ENCODE measurements at places on chromosomes 13 and 19. TPM values are rescaled to one million over a fixed set of nuclear protein-coding genes. Genes with fewer than 3 reads are reported as not detected.

The NRTN gene
- 0.65 TPM for total RNA-seq

The ZNF90 gene
- total RNA-seq = 3.5 TPM

The CPB2 gene
- 1.6 TPM for total RNA-seq

The SELENOV gene
- not detected for total RNA-seq

The VSTM1 gene
- not detected for total RNA-seq

The SYNGR4 gene
- total RNA-seq = not detected

The ZNF888 gene
- total RNA-seq = 12.3 TPM

The CDC42EP5 gene
- 42.7 TPM for total RNA-seq

The ZNF135 gene
- 9.4 TPM for total RNA-seq

The EDDM13 gene
- total RNA-seq = not detected

The ATP4A gene
- not detected for total RNA-seq

The CCNA1 gene
- not detected for total RNA-seq

The TPTE2 gene
- total RNA-seq = not detected

The SLC25A41 gene
- total RNA-seq = not detected

The TNNT1 gene
- total RNA-seq = 80.9 TPM

The ZNF562 gene
- total RNA-seq = 11.4 TPM

The WDR88 gene
- total RNA-seq = not detected

The MRPL4 gene
- total RNA-seq = 31.4 TPM

The ETHE1 gene
- 189 TPM for total RNA-seq

The SH2D3A gene
- 105 TPM for total RNA-seq

The CD22 gene
- 1.6 TPM for total RNA-seq

The IGFL1 gene
- not detected for total RNA-seq

The TNNI3 gene
- 0.43 TPM for total RNA-seq

The SLC44A2 gene
- 341 TPM for total RNA-seq

The ZNF345 gene
- 6.2 TPM for total RNA-seq

The PRTN3 gene
- not detected for total RNA-seq

The PGLYRP1 gene
- not detected for total RNA-seq

The KLK14 gene
- total RNA-seq = not detected

The SLAIN1 gene
- total RNA-seq = not detected

The SYCN gene
- not detected for total RNA-seq

The SPACA4 gene
- not detected for total RNA-seq

The ZSWIM4 gene
- total RNA-seq = 4.1 TPM

The TLE5 gene
- total RNA-seq = 126 TPM

The ZFP82 gene
- 8.2 TPM for total RNA-seq

The ANKRD24 gene
- 2.0 TPM for total RNA-seq

The PEG3 gene
- 16.5 TPM for total RNA-seq

The SIAH3 gene
- total RNA-seq = not detected

The SRRM5 gene
- total RNA-seq = 0.22 TPM

The OR4F17 gene
- not detected for total RNA-seq

The LRRC25 gene
- total RNA-seq = not detected

The C5AR1 gene
- total RNA-seq = 0.11 TPM

The FOSB gene
- total RNA-seq = 32.8 TPM

The JSRP1 gene
- not detected for total RNA-seq

The ZNF582 gene
- total RNA-seq = 3.9 TPM

The APLP1 gene
- total RNA-seq = 5.5 TPM

The LGALS7 gene
- not detected for total RNA-seq

The DPF1 gene
- under 0.01 TPM for total RNA-seq

The GPR180 gene
- total RNA-seq = 22.0 TPM

The ZNF160 gene
- total RNA-seq = 50.6 TPM

The CYP4F8 gene
- not detected for total RNA-seq

The TNFRSF19 gene
- total RNA-seq = 0.54 TPM

The SKA3 gene
- 13.7 TPM for total RNA-seq

The ZNF534 gene
- not detected for total RNA-seq

The KCNN4 gene
- 85.2 TPM for total RNA-seq

The TUBA3C gene
- not detected for total RNA-seq

The VSTM2B gene
- total RNA-seq = not detected

The S1PR5 gene
- not detected for total RNA-seq

The MAP4K1 gene
- not detected for total RNA-seq

Measured in placental epithelial cell (primary cell).